ENCODE measurements at places on chromosomes 7 and 10.

DNA sequence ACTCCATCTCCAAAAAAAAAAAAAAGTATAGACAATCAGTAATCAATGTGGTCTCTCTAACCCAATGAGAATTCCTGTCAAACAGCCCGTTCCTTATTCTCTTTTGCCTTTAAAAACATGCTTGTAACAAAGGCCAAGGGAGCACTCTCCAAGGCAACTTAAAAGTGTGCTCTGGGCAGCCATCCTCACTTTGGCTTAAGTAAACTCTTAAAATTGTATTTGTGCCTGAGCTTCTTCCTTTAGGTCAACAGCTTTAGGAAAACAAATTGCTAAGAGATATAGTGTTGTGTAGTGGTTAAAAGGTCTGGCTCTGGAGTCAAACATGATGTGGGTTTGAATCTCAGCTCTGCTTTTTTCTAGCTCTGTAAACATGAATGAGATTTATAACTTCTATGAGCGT, 13.9 kb upstream of the EPC1 start:
- DNase-seq, result no peak

DNA sequence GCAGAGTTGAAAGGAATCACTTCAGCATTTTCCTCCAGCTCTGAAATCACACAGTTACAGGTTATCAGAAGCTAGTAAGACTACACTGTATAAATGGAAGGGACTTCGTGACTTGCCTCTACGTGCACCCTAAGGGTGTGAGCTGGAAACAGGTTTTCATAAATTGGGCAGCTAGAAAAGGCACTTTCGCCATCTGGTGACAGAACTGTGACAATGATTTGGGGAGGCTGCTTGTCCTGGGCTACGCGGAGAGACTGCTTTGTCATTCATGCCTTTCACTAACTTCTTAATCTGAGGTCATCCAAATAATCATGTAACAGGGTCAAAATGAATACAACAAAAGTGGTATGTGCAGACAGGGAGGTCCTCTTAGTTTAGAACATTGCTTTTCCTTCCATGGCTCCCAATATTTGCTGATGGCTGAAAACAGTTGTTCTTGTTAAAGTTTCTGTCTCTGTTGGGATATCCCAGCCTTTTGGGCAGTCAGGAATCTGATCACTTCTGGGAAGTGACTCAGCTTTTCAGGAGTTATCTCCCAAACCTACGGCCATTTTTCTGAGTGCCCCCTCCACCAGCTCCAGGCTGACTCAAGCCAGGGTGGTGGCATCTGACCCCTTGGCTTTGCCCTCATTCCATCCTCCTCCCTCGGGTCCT, 17.8 kb downstream of the VWC2 start:
- DNase-seq, result peak; percentile 61

DNA sequence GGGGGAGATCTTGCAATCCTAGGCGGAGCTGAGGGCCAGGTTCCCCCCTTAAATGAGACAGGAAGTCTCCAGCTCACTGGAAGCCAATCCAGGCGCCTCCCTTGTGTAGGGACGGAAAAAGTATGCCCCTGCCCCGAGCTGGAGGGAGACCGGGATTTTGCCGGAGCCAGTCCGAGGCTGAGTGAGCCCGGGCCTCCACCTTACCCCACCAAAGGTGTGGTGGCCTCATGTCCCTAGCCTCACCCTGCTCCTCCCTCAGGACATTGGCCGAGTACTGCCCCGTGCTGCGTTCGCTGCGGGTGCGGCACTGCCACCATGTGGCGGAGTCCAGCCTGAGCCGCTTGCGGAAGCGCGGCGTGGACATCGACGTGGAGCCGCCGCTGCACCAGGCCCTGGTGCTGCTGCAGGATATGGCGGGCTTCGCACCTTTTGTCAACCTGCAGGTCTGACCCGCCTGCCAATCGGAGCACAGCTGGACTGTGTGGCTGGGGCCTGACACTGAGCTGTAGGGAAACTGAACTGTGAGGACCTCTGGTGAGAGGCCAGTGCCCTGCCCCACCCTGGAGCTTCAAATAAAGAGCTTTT, 2.0 kb downstream of the FBXL15 start:
- peak; percentile 82 for DNase-seq

GRCh38 chr10:88108115-88108610, 244.7 kb downstream of the PTEN start:
- no peak for DNase-seq

- no peak for DNase-seq
These were observed 270.5 kb upstream of the PODXL start for GRCh38 chr7:131826960-131827359.

- peak; percentile 38 for DNase-seq
These were observed 172.5 kb downstream of the EGFR start for GRCh38 chr7:55191161-55191925.

- no peak for DNase-seq
These were observed 104.0 kb upstream of the ZEB1 start for GRCh38 chr10:31215052-31215451.

GRCh38 chr10:91043173-91043910, 122.5 kb upstream of the ANKRD1 start:
- DNase-seq, result no peak

- DNase-seq, result no peak
These were observed 82.2 kb downstream of the SVOPL start for GRCh38 chr7:138618933-138619332.

- DNase-seq, result no peak
These were observed 745.1 kb upstream of the LRRTM3 start for GRCh38 chr10:66180581-66181318.

GRCh38 chr10:29501692-29502091, 133.1 kb downstream of the SVIL start:
- no peak for DNase-seq

DNA sequence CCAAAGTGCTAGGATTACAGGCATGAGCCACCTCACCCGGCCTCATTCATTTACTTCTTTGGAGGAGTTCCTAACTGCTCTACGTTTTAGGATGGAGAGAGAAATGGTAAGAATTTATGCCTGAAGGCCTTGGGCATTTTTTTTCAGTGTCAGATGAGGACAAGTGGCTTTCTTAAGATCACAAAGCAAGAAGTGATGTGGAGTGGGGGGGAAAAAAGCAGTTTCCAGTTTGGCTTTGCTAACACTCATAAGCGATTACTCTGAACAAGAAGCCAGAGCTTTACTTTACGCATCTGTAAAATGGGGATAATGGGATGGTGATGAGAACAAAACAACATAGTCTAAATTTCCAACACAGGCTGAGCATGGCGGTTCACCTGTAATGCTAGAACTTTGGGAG, 2.6 kb upstream of the PPIA start:
- DNase-seq, result no peak

DNA sequence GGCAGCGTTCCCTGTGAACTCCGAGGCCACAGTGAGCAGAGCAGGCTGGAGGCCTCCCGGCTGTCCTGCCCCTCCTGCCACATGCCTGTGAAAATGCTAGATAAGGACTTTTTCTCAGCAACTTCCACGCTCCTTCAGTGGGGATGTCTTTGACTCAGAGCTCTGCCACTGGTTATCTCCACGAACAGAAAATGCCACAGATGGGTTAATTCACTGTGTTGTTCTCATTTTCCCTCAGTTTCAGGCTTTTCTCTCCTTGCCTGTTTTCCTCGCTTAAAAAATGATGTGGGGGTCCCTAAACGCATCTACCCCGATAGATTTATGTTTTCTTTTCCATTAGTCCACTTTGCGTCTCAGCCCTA, 51.3 kb downstream of the IKZF1 start:
- no peak for DNase-seq

GRCh38 chr7:73449422-73449821, 15.8 kb downstream of the FZD9 start:
- no peak for DNase-seq
